ENCODE measurements at places on chromosomes 5 and 9. TPM values are rescaled to one million over a fixed set of nuclear protein-coding genes. Genes with fewer than 3 reads are reported as not detected.

ANKRD31 gene
- not detected for total RNA-seq

PTGDS gene
- total RNA-seq = 68.3 TPM

LCN15 gene
- not detected for total RNA-seq

ZBED3 gene
- total RNA-seq = 0.64 TPM

PCDHB10 gene
- 0.21 TPM for total RNA-seq

SLC36A1 gene
- 19.9 TPM for total RNA-seq

IFNA13 gene
- total RNA-seq = not detected

LRRC26 gene
- not detected for total RNA-seq

SV2C gene
- total RNA-seq = not detected

SHROOM1 gene
- total RNA-seq = 49.4 TPM

PCSK1 gene
- 3.2 TPM for total RNA-seq

CD180 gene
- total RNA-seq = 2.3 TPM

TSSK1B gene
- not detected for total RNA-seq

All from ascending aorta (tissue), 2 donors.